ENCODE measurements at places on chromosomes 3 and 15.

- no peak for DNase-seq
Observed at GRCh38 chr3:10547841-10548783, 42.7 kb upstream of the ATP2B2 start.

GRCh38 chr3:75395580-75396315 is 268.4 kb upstream of the FRG2C start:
- DNase-seq: no peak

DNA sequence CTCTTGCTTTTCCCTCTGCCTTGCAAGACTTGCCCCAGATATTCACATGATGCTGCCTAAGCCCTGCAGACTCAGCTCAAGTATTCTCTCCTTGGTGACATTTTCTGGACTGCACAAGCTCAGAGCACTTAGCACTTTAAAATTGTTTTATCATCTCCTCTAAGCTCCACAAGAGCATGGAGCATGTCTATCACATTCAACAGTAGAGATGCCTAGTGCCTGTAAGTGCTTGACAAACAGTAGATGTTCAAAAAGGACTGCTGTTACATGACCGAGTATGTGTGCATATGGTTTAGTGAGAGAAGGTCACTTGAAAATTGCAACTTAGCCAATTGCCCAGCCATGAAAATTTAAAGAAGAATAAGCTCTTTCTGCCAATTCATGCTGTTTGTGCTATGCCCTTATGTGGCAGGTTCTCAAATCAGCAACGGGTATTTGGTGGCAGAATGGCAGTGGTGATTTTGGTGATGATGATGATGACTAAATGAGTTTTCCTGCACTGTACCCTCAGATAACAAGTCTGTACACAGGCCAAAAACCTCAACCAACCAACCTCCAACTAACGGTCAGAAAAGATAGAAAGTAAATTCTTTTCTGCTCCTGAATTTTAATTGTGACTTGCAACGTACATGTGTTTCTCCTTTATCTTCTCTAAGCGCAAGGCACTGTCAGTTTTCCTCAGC is 647.2 kb upstream of the UBE2E2 start:
- DNase-seq: no peak

DNA sequence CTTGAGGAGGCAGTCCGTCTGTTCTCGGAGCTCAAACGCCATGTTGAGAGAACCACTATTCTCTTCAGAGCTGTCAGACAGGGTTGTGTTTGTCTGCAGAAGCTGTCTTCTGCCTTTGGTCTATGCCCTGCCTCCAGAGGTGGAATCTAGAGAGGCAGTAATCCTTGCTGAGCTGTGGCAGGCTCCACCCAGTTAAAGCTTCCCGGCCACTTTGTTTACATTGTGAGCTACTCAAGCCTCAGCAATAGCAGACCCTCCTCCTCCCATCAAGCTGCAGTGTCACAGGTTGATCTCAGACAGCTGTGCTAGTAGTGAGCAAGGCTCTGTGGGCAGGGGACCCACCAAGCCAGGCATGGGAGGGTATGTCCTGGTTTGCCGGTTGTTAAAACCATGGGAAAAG is 8.9 kb downstream of the OR5AC2 start:
- no peak for DNase-seq

GRCh38 chr15:86645925-86646500 is 566.3 kb downstream of the AGBL1 start:
- no peak for DNase-seq

GRCh38 chr3:150603980-150604319 is 829 bp downstream of the SELENOT start:
- no peak for DNase-seq

GRCh38 chr15:88897456-88898194 is 2.3 kb upstream of the HAPLN3 start:
- peak; percentile 80 for DNase-seq

DNA sequence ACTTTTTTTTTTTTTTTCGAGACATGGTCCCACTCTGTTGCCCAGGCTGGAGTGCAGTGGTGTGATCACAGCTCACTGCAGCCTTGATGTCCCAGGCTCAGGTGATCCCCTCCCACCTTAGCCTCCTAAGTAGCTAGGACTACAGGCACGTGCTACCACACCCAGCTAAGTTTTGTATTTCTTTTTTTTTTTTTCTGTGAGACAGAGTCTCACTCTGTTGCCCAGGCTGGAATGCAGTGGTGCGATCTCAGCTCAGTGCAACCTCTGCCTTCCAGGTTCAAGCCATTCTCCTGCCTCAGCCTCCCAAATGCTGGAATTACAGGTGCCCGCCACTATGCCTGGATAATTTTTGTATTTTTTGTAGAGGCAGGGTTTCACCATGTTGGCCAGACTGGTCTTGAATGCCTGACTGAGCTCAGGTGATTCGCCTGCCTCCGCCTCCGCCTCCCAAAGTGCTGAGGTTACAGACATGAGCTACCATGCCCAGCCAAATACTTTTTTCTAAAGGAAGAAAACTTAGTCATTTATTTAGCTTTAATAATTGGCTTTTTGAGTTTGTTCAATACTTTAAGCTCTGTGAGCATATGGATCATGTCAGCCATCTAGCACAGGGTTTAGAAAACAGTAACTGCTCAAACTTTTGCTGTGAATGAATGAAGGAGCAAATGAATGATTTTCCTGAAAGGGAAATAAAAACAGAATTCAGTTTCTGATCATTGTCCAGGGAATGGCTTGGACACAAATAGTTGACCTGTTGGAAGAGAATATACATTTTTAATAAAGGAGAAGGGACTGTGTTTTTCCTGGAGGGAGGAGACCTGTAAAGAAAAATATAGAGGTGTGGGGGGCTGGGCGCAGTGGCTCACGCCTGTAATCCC is 26.0 kb downstream of the UBE2E1 start:
- no peak for DNase-seq

DNA sequence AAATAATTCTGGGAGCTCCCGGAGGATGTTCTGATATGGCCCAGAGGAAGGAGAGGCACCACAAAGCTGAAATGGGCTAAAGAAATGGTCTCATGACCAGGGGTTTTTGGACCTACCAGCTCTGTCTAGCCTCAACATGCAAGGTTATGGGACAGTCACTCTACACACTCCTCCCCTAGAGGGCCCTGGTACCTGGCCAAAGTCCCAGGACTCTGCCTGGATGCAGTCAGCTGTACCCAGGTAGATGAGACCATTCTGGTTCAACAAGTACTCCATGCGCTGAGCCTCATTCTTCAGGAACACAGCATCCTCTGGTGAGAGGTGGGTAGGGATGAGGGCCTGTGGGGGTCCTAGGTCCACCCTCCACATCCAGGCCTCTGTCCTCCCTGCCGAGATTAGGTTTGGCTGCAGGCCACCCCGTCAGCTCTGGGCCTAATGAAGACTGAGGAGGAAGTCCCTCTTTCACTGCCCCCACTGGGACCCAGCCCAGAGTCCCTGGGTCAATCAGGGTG is 9.5 kb downstream of the EPB42 start:
- no peak for DNase-seq

- DNase-seq: no peak
Observed at GRCh38 chr15:91308855-91309254, 208.8 kb downstream of the SV2B start.

DNA sequence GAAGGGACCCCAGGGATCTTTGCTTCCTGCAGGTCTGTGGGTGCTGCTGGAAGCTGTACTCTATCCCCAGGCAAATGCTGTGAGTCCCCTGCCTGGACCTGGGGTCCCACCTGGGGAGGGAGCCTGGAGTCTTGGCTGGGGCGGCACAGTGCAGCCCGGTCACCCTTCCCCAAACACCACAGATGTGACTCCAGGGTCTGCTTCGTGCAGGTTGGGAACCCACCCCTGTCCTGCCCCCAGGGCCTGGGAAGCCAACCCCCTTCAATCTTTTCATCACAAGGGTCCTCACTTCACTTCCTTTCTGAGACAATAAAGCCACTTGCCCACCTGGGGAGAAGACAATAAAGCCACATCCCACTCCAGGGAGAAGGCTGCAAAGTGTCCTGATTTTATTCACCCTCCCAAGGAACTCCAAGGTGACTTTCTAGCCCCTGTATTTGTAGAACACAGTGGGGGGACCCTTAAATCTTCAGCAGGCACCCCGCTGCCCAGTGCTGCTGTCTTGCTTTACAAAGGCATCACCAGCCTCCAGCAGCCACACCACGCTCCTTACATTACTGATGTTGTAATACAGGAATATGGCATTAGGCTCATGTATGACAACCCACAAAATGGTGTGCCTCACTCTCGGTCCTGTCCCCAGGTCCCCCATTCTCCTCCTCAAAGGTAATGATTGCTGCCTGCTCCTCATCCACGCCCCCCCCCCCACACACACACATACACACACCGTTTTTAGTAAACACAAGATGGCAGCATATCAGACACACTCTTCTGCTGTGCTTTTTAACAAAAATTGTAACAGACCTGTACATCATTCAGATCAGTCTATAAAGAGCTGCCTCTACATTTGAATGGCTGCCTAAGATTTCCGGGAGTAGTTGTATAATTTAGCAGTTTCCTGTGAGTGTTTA is 9.9 kb downstream of the C3orf22 start:
- DNase-seq: no peak

DNA sequence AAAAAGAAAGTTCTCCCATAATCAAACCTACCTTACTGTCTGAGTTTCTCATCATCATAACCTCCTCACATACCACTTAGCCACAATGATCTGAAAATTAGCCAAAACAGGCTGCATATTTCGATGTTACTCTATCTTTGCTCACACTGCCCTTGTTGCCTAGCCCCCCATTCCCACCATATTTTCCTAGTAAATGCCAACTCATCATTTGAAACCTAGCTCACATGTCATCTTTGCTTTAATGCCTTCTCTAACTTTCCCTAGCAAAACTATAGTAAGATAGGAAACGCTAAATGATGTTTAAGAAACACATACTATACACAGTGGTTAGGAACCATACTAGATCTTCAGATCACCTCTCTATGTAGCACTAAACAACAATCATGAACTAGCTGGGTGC is 64.9 kb downstream of the INO80 start:
- no peak for DNase-seq

DNA sequence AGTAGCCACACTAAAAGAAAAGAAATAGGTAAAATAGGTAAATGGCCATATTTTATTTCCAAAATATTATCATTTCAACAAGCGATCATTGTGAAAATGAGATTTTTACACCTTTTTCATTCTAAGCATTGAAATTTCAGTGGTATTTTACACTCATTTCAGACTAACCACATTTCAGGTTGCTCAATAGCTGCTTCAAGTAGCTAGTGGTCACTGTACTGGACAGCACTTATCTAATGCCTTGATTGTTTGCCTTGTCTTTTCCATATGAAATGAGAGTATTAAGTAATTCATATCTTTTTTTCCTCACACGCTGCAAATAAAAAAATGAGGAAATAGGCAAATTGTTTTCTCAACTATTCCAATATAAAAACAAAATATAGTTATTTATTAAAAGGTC is 332.8 kb downstream of the NLGN1 start:
- no peak for DNase-seq

DNA sequence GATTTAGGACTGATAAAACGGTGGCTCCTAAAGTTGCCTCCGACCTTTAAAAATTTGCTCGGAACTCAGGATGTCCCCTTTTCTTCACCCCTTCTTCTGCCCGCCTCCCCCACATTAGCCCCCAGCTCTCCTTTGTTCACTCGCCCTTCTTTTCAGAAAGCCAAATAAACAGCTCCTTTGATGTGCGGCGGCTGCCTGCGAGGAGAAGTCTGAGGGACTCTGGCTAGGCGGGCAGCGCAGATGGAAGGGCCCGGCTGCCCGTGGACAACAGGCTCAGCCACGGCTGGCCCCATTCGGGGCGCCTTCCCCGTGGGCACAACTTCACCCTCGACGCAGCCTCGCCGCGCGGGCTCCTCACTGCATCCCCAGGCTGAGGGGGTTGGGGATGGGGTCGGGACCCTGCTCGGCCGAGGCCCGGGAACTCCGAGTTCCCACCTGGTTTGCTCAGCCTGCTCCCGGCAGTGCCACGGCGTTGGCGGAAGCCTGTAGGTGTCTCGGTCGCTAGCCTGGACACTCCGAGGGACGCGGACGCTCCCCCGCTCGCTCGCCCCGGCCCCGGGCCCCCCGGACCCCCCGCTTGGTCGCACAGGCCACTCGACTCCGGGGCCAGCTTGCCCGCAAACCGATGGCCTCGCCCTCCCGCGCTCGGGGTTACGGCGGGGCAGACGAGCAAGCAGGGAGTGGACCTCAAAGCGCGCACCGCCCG is 897 bp upstream of the TLE3 start:
- DNase-seq: no peak

DNA sequence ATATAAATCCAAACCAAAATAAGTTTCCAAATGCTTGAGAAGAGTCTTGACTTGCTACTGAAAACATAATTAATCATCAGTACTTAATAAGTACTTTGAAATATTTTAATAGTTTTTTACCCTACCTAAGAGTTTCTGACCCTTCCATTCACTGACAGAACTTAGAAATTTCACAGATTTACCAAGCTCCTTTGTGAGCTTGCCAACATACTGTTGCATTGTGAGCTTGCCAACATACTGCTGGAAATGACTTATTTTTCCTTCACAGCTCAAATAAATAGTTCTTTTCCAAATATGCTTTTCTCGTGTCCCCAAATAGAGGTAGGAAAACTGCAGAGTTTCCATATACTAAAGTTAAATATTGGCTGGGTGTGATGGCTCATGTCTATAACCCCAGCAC is 9.6 kb upstream of the AADAC start:
- no peak for DNase-seq

- no peak for DNase-seq
Observed at GRCh38 chr3:139325551-139325950, 18.3 kb upstream of the MRPS22 start.

GRCh38 chr3:24088782-24089181 is 143.7 kb downstream of the NR1D2 start:
- no peak for DNase-seq

DNA sequence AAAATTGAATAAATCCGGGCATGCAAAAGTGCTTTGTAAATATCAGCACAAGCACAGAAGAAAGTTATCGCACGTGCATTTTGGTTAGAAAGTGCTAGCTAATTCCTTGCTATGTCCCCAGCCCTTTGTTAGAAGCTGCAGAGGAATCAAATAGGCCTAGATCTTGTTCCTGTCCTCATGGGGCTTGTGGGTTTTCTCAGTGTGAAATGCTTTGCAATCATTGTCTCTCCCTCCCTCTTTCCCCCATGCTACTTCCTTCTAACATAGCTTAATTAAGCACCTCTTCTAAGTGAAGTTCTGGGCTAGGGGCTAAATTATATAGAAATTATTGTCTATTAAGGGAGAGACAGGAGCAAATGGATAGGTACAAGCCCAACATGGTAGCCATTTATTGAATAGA is 271.7 kb downstream of the RPLP1 start:
- DNase-seq: no peak

- DNase-seq: no peak
Observed at GRCh38 chr15:39432912-39433348, 147.9 kb upstream of the THBS1 start.

Data from stimulated activated CD4-positive, alpha-beta T cell treated with anti-CD3 and anti-CD28 coated beads, Interleukin-1b, Interleukin-23, amount 100 ng/mL, for 24 hours (primary cell).